NCI-H1105 (cell line): ENCODE measurements at places on chromosomes 7 and 10.

GRCh38 chr7:108570146-108570755 lies 577 bp downstream of the DNAJB9 start:
- DNase-seq = peak; percentile 32

- no peak for DNase-seq
Observed at GRCh38 chr10:101295261-101295660, 58.7 kb upstream of the BTRC start.

- no peak for DNase-seq
Observed at GRCh38 chr10:79404231-79404609, 41.2 kb downstream of the ZCCHC24 start.

DNA sequence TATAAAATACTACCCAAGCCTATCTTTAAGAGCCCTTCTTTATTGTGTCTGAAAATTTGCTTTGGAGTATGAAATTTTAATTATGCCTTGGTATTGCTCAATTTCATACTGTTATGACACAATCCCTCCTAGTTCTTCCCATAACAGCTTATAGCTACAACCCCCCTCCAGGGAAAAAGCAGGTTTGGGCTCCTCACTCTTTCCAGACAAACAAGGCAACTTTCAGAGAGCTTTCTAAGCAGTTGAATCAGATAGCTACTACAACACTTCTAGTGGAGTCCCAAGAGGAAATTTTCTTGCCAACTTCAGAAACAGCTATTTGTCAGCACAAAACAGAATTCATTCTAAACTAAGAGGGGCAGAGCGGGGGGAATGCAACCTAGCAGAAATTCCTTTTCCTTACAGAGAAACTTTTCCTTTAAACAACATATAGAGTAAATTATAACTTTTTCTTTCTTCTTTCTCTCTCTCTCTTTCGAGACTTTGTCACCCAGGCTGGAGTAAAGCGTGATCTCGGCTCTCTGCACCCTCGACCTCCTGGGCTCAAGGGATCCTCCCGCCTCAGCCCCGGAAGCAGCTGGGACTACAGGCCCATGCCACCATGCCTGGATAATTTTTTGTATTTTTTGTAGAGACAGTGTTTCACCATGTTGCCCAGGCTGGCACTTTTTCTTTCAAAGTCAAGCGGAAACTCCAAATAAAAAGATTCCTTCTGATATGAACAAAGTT lies 26.0 kb upstream of the JMJD1C start:
- no peak for DNase-seq

GRCh38 chr7:75888464-75889222 lies 9.8 kb downstream of the RHBDD2 start:
- no peak for DNase-seq

DNA sequence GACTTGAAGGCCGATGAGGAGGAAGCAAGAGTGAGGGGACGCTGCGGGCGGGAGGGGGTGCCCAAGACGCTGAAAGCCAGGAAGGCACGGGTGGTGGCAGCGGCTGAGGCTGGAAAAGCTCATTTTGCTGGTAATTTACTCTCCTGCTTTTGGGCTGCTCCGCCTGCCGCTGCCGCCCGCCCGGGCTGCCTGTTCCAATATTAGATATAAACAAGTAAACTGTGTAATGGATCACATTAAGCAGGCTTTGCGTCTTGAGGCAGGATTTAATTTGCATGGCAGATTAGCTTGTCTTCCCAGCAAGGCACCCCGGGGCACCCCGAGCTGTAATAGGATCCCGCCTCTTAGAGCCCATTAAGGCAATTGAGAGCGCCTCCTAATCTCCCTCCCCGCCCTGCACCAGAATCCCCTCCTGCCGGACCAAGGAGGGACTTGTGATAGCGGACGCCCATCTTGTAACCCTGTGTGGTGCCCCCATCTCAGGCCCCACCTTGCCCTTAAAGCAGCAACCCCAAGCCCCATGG lies 46.1 kb upstream of the SLF2 start:
- no peak for DNase-seq
